ENCODE measurements at places on chromosomes 1 and 21.

DNA sequence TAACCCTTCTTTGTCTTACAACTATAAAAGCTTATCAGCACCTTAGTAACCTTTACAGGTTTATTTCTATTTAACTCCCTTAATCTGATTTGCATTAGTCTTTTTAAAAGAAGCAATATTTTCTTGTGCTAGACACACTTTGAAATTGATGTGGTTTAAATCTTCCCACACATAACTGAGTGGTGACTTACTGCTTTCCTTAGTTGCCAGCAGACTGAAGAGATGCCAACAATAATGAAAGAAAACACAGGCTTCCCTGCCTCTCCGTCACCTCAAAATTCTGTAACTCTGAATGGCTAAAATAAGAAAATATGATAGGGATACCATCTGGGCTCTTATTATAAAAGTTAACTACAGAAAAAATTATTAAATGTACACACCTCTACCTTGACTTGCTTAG lies 196.8 kb downstream of the PTBP2 start:
- no peak for DNase-seq

- DNase-seq = no peak
Observed at GRCh38 chr1:226404063-226404903, 3.6 kb downstream of the PARP1 start.

DNA sequence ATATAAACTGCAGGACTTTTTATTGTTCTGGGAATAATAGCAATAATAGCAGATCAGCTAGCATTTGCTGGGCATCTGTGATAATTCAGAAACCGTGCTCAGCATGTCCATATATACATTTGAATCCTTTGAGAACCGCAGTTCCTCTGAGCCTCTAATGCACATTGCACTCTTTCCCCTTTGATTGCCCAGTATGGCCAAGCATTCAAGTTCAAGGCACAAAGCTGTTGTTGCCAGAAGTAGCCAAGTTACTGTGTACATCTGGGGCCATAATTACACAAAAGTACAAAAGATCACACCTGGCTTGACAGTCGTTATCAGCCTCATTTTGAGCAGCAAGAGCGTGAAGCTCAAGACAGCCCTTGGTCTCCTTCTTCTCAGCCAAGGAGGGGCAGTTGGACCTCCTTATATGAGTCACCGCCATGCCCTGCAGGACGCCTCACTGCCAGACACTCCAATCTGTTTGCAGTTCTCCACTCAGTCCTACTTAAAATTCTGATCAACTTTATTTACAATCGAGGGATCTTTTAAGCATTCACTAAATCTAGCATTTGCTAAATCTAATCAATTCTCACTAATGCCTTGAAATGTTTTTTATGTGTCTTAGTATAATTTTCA lies 216.0 kb downstream of the SLC35F3 start:
- no peak for DNase-seq

DNA sequence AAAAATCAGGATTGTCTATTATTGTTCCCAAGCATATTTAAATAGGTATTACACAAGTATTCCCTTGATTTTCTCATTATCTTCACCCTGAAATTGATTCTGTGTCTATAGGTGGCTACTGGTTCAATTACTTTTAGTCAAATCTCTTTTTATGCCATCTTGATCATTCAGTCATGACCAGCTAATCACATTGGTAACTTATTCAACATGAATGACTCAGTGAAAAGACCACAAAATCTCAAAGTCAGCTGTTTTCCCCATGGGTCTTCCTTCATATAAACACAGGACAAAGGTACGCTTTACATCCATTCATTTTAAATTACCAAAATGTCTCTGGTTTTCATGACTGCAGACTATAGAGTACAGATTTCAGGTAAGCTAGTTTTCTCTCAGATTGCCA lies 23.7 kb upstream of the NRIP1 start:
- no peak for DNase-seq

- peak; percentile 64 for DNase-seq
Observed at GRCh38 chr1:207822602-207823451, 71.0 kb downstream of the CD46 start.

- DNase-seq = no peak
Observed at GRCh38 chr21:21367583-21367982, 369.4 kb downstream of the NCAM2 start.

- DNase-seq = no peak
Observed at GRCh38 chr1:34930702-34931071, 1.2 kb upstream of the DLGAP3 start.

DNA sequence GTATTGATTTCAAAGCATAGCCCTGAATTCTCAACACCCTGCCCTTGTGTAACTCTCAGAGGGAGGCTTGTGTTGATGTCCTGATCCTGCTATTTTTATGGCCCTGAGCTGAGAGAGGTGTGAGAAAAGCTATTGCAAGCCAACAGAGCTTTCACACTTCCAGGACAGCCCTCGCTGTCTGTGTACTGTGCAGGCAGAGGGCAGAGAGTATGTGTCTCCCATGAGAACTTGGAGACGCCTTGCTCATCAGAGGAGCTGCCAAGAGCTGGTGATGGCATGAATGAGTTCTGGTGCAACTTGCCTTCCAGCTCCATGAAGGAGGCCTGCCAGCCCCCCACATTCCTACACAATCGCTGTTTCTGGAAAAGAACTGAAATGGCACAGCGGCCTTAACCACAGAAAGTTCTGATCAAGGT lies 144.1 kb upstream of the AJAP1 start:
- no peak for DNase-seq

DNA sequence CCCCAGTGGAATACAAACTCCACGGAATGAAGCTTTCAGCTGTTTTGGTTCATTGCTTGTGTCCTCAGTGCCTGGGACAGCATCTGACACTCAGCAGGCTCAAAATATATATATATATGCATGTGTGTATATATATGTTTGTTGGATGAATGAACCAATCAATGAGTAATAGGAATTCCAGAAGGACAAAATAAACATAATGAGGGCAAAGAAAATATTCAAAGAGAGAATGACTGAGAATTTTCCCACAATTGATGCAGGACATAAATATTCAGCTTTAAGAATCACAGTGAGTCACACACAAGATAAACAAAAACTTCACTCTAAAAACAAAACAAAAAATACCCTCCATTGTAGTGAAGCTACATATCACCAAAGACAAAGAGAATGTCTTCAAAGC lies 64.0 kb downstream of the CHD5 start:
- DNase-seq = no peak

GRCh38 chr1:29247571-29248273 lies 11.4 kb downstream of the PTPRU start:
- no peak for DNase-seq

DNA sequence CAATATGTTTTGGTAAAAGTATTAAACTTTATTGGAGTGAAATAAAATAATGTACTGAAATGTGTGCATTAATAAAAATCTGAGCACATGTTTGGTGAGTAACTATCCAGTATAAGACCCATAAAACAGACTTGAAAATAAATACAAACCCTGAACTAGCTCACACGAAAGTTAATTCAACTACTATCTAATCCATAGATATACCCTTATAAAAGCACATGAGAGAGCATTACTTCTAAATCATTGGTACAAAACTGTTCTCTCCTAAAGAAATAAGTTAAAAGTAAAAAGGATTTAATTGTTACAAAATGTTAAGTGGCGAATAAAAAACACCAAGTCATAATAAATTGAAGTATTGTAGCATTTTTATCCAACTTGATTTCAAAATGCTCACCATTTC lies 295.6 kb downstream of the PTPRC start:
- DNase-seq = no peak

DNA sequence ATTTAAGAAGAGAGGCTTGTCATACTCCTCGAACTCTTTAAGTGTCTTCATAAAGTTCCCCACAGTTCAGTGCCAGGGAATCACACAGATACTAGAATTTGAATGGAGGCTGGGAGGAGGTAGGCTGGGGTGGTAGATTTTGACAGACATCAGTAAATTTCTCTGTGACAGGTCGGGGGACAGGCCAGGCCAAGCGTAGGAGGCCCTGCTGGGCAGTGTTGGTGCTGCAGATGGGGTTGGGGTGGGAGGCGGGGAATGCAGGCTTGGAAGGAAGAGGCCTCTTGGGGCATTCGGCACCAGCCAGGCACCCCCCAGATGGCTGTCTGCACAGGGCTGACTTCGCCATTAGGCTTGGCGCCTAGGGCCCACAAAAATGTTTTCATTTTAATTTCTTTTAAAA lies 84.0 kb downstream of the MAN1C1 start:
- no peak for DNase-seq

GRCh38 chr1:159012495-159012894 lies 2.8 kb downstream of the IFI16 start:
- no peak for DNase-seq

DNA sequence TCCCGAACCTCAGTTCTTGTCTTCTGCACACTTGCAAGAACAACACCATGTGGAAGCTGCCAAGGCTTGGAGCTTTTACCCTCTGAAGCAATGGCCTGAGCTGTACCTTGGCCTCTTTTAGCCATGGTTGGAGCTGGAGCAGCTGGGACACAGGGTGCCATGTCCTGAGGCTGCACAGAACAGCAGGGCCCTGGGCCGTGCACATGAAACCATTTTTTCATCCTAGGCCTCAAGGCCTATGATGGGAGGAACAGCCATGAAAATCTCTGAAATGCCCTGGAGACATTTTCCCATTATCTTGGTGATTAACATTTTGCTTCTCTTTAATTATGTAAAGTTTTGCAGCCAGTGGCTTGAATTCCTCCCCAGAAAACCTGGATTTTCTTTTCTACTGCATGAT lies 817.8 kb upstream of the CXADR start:
- no peak for DNase-seq

DNA sequence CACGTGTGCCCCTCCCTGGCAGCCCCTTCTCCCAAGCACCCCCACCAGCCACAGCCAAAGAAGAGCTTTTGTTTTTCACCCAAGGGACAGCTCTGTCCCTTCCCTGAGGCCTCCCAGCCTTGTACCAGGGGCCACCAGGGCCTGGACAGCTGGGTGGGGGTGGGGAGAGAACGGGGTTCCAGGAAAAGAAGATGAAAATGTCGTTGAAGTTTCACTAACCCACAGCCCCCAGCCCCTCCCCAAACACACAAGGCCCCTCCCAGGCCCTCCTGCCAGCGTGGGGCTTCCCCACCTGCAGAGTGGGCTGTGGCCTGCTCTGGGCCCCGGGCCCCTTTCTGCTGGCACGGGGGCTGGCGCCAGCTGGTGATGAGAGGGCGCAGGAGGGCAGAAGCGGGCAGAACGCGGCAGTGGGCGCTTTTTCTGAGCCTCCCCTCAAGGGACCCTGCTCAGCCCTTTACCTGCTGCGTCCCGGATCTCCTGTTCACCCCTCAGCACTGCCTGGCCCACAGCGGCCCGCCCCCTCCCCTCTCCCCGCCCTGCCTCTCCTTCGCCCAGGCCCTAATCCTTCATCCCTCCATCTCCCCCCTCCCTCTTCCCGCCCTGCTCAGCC lies 5.5 kb upstream of the ANKRD65 start:
- no peak for DNase-seq

DNA sequence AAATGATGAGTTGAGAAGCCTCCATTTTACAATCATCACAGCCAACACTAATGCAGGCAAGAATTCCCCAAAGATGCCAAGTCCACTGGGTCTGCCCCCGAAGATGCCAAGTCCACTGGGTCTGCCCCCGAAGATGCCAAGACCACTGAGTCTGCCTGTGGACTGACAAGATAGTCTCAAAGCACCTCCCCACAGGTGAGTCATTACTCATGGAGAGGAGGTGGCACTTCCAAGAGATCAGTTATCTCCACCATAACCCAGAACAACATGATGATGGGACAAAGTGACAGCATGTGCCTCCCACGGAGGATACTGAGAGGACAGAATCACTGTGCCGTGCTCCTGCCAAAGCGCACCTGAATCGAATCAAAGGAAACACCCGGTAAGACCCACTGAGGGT lies 4.8 kb downstream of the PTTG1IP start:
- no peak for DNase-seq

DNA sequence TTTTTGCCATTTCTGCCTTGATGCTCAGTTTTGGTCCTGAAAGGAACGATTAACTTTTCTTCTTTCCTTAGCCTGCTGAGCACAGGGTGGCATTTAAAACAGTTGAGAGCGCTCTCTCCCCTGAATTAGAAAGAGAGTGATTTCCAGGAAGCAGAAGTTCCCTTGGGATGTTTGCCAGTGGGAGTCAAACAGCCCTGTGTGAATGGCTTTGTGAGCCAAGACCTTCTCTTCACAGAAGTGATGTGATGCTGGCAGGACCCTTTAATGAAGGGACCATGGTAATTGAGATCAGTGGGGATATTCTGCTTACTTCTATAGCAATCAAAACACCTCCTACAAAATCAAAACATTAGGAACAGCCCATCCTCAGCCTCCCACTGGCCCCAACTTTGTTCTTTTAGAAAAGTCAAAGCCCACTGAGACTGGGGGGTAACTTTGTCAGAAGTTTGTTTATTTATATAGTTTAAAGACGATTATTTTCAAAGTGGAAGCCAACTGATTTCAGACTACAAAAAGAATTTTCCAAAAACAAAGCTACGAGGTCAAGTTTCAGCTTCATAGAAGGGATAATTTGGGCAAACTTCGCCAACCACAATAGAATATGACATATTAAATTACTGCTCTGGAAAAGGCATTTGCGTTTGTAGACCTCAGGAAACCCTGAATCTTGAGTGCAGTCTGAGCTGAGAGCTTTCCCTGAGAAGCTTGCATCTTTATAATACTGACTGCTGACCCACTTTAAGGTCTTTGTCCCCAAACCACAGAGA lies 122.7 kb downstream of the GABPA start:
- no peak for DNase-seq

- no peak for DNase-seq
Observed at GRCh38 chr1:218369688-218370511, 24.8 kb downstream of the TGFB2 start.

- DNase-seq = no peak
Observed at GRCh38 chr1:213820362-213821149, 167.2 kb upstream of the PROX1 start.

DNA sequence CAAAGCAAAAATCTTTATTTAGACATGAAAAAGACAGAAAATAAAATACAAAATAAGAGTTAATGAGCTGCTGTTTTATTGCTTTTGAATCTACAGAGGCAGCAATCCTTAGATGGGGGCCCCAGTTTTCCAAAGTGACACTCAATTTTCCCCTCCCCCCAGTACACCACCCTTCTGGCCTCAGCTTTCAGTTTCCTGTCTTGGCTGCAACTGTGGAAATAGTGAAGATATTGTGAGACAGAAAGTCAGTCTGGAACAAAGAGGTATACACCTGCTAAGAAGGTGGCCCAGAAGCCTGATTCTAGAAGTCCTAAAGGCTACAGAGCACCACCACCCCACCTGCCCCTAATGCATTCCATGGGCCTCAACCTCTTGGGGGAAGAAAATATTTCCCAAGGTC lies 1.1 kb upstream of the MTMR11 start:
- no peak for DNase-seq

DNA sequence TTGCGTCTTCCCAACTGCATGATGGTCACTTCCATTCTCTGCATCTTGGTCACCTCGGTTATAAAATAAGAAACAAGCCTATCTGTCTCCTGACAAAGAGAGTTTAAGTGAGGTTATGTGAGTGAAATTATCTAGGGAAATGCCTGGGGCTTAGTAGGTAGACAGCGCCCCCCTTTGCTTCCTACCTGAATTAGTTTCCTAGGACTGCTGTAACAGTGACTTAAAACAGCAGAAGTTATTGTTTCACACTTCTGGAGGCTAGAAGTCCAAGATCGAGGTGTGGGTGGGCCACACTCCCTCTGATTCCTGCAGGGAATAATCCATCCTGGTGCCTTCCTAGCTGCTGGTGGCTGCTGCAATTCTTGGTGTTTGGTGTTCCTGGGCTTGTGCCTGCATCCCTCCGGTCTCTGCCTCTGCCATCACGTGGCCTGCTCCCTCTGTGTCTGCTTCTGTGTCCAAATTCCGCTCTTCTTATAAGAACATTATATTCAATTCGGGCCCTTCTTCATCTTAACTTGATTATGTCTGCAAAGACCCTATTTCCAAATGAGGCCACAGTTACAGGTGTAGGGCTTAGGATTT lies 92.6 kb downstream of the IGSF21 start:
- DNase-seq = no peak

Measured in stimulated activated CD4-positive, alpha-beta T cell treated with anti-CD3 and anti-CD28 coated beads, TNF-alpha, amount 100 ng/mL, for 48 hours (primary cell).